ENCODE measurements at places on chromosomes 11 and 22.
A peak's percentile ranks its signal among the peaks of the same experiment; 100 is the strongest.

- no peak for DNase-seq
These were observed 27.3 kb upstream of the L3MBTL2 start for GRCh38 chr22:41177622-41178424.

- no peak for DNase-seq
These were observed 30.6 kb upstream of the TSKU start for GRCh38 chr11:76752321-76753143.

- DNase-seq, result no peak
These were observed 37.5 kb downstream of the TNRC6B start for GRCh38 chr22:40215266-40215665.

DNA sequence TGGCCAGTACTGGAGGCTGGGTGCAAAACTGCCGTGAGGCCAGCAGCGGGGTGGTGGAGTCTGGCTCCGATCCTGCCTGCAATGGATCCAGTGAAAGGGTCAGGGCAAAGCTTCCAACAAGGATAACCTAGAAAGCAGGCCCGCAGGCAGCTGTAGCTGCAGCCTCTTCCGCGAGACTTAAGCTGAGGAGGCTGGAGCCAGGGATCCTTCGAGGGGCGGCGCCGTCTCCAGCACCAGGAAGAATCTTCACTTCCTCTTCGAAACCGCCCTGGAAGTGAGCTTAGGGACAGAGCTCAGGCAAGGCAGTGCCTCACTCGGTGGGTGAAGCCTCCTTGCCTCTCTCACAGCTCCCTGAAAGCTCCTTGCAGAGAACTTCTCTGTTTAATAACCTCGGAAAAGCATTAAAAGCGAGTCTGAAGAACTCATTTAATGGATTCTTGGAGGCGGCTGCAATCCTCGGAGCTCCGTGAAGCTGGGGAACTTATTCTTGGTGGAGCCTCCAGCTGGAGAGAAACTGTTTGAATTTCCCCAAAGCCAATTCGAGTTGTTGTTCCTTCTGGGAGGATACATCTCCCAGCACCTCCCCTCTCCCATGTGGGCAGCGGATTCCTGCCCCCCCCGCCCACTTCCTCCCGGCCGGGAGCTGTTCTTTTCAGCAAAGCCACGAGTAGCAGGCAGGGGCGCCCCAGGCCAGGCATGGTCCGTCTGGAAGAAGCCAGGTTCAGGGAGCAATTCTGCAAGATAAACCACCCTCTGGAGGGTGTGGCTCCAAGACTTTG is 169.9 kb downstream of the CTTN start:
- peak; percentile 93 for DNase-seq

GRCh38 chr11:69552951-69553350 is 71.5 kb downstream of the LINC01488 start:
- no peak for DNase-seq

- DNase-seq, result no peak
These were observed 1.4 kb upstream of the PIM3 start for GRCh38 chr22:49958931-49959781.

DNA sequence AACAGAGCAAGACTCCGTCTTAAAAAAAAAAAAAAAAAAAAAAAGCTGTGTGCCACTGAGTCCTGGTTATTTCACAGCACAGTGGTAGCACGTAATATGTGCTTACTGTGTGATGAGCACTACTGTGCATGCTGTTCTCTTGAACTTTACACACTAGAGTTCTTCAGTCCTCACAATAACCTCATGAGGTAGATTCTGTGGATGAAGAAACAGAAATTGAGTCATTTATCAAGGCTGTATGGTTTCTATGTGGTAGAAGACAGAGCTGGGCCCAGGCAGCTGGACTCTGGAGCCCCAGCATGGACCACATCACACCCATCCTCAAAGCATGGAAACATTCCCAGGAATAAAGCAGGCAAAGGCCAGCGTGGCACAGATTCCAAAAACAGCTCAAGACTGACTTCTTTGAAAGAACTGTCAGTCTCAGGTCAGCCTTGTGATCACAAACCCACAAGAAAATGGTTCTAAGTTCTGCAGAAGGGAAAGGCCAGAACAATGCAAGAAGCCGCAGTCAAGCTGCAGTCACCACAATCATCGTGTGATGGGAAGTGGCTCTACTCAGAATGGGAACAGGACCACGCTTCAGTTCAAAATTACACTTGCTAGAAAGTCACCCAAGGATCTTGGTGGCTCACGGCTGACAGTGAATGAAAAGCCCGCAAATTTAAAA is 49.5 kb downstream of the MICAL3 start:
- DNase-seq, result no peak

- DNase-seq, result no peak
These were observed 42.0 kb upstream of the CXCR5 start for GRCh38 chr11:118841469-118842242.

GRCh38 chr11:47007579-47007978 is 71.0 kb downstream of the CSTPP1 start:
- DNase-seq, result no peak

DNA sequence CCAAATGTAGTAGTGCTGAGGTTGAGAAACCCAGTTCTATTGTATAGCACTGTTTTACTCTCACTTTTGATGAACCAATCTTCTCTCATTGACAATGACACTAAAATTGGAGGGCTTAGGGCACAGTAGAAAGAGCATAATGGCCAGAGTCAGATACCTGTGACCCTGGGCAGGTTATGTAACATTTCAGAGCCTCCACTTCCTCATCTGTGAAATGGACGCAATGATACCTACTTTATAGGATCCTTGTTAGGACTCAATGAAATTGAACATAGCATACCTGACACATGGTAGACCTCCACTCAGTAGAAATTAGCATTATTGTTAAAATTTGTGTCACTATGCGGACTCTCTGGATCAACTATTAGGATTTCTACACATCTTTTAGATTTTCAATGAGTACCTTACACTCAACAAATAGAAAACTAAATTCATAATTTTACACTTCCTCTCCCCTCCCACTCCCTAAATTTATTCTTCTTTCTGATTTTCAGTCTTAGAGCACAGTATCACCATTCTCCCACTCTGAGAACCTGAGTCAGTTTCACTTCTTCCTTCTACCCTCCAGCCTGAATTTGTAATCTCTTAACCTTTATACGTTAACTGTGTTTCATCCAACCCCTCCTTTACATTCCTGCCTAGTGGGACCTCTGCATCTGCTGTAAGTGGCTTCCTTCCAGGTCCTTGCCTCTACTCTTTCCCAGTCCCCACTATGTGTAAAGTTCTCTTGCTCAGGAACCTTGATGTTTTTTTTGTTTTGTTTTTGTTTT is 78.3 kb downstream of the MICAL2 start:
- no peak for DNase-seq

GRCh38 chr11:133917921-133918607 is 38.7 kb downstream of the IGSF9B start:
- DNase-seq, result peak; percentile 63

DNA sequence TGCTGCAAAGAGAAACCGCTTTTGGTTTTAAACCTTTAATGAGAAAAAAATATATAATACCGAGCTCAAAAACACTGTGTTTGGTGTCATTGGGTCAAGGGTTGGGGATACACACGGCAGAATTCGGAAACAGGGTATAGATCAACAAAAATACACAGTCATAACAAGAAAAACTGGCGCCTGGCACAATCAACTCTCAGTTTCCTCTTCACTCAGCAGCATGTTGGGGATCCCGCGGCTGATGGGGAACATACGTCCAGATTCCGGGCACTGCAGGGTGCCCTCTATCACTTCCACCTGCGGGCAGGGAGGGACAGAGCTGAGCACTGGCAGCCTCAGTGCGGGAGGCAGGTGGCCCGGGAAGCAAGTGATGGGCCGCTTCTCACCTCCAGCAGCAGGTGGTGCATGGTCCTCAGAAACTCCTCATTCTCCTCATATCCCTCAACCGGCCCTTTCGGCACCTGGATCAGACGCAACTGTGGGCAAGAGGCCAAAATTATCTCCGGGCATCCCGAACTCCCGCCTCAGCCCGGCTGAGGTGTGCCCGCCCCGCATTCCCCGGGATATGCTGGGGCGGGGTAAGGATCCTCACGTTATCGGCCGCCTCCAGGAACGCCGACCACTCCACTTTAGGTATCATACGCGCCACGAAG is 561 bp downstream of the TRMT112 start:
- peak; percentile 79 for DNase-seq

DNA sequence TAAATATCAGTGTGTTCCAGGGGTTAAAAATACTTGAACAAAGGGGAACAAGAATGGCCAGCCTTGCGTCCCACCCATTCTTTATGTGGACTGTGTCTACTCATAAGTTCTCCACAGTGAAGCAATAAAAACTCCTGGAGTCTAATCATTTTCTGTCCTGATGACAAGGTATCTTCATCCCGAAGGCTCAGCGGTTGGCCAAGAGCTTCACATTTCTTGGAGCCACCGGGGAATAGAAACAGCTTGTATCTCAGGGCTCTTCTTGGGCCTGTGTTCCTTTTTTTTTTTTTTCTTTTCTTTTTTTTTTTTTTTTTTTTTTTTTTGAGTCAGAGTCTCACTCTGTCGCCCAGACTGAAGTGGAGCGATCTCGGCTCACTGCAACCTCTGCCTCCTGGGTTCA is 36.8 kb upstream of the ADORA2A start:
- no peak for DNase-seq

- DNase-seq, result no peak
These were observed 219.2 kb downstream of the NAV2 start for GRCh38 chr11:19931771-19932369.

- no peak for DNase-seq
These were observed 57.5 kb downstream of the SEZ6L start for GRCh38 chr22:26226538-26227297.

DNA sequence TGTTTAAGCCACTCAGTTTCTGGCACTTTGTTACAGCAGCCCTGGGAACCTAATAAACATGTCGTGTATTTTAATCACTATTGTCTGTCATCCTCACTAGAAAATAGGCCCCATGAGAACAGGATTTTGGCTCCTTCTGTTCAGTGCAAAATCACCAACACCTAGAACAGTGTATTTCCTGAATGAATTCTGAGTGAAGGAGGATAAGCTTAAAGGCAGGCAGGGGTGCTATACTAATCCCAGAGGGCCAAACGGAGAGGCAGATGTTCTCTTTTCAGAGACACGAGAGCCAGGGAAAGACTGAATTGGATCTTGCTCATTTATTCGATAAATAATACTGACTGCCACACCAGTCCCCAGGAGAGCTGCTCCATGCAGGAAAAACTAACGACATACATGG is 10.4 kb downstream of the SMCO4 start:
- DNase-seq, result peak; percentile 44

- DNase-seq, result peak; percentile 68
These were observed 13.7 kb upstream of the CPT1A start for GRCh38 chr11:68855205-68855981.

DNA sequence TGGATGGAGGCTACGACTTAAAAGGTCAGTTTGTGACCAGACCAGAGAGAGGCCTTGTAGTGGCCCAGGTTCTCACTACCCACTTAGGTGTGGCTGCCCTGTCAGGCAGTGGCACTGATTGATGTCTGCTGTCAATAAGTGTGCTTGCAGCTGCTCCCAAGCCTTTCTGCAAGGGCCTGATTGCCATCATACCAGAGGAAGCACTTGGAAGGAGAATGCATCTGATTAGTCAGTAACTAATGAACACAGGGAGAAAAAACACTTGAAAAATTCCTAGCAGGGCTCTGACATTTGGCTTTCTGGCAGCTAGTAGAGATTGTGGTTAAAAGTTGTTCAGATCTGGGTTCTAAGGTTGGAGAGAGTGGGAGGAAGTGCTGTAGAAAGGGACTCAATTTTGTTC is 107.5 kb downstream of the NAV2 start:
- no peak for DNase-seq

- DNase-seq, result peak; percentile 85
These were observed 48.5 kb upstream of the PRDM11 start for GRCh38 chr11:45097721-45098493.

- no peak for DNase-seq
These were observed 39.6 kb downstream of the PARVB start for GRCh38 chr22:44063462-44064371.

- DNase-seq, result peak; percentile 28
These were observed 42.1 kb downstream of the TRIM66 start for GRCh38 chr11:8640267-8640906.

DNA sequence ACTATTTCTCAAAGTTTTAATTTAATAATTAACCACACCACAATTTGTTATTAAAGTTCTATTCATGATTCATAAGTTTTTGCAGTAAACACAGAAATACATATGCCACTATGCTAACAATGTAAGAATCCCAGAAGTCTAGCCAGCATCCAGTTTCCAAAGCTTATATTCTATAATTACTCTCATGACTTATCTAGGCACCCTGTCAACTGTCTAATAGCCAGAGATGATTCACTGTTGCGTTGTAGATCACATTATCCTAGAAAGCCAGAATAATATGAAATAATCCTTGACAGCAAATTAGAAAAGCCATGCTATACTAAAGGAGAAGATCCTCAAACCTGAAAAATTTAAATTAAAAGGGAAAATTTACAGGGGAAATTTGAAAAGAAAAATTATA is 141.0 kb downstream of the SOX6 start:
- no peak for DNase-seq

- no peak for DNase-seq
These were observed 664.2 kb upstream of the FAT3 start for GRCh38 chr11:91560434-91560833.

GRCh38 chr11:126282361-126282735 is 545 bp upstream of the TIRAP start:
- DNase-seq, result peak; percentile 52

DNA sequence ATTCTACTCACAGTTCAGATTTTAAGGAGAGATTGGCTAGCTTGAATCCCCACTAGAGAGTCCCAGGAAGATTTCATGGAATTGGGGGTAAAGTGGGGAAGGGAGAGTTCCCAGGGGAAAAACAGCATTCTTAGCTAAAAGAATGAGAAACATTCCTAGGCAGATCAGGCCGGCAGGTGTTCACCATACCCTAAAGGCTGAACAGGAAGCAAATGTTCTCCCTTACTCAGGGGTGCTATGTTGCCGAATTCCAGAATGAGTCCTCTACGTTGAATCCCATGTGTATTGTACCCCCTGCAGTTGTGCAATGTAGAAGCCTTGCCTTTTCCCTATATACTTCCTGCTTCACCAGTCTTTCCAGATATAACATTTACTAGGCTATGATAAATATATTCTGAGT is 135.2 kb upstream of the NCAM1 start:
- peak; percentile 60 for DNase-seq

DNA sequence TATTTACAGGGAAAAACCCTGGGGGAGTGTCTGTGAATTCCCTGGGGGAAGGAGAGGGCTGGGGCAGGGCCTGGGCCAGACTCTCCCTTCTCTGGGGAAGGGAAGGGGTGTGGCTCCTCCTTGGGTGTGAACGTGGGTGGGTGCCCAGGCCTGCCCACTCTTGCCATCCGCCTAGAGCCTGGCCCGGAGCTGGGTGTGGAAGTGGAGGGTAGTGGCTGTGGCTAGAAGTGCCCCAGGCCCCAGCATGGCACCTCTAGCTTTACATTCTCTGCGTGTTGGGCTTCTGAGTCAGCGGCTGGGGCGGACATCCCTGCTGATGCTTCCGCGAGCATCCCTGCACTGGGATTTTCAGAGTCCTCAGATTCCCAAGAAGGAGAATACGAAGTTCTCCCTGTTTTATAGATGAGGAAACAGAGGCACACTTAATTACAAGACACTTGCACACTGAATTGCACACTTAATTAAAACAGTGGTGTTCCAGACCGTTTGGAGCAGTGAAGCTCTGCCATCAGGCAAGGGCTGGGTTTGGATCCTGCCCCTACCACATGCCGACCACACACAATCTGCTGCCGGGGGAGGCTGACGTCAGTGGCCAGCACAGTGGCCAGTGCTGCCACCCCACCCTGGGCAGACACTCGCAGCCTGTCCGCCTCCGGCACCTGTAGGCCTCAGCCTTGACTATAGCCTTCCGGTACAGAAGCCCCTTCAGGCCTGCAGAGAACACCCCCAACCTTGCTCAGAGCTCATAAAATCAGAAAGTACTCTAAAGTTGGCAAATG is 7.6 kb downstream of the BAD start:
- DNase-seq, result no peak

GRCh38 chr11:554428-555226 is 5.9 kb downstream of the LMNTD2 start:
- DNase-seq, result peak; percentile 89

All from mesendoderm (in vitro differentiated cells).